ENCODE measurements at places on chromosomes 5 and 9. TPM values are rescaled to one million over a fixed set of nuclear protein-coding genes. Genes with fewer than 3 reads are reported as not detected.

The TTC39B gene
- 1.6 TPM for total RNA-seq

The GPX8 gene
- 48.7 TPM for total RNA-seq

The ARL14EPL gene
- total RNA-seq: 0.17 TPM

The PRSS3 gene
- total RNA-seq: 6.8 TPM

The ANKRD34B gene
- total RNA-seq: not detected

The POMT1 gene
- 7.8 TPM for total RNA-seq

The HCN1 gene
- not detected for total RNA-seq

DNA sequence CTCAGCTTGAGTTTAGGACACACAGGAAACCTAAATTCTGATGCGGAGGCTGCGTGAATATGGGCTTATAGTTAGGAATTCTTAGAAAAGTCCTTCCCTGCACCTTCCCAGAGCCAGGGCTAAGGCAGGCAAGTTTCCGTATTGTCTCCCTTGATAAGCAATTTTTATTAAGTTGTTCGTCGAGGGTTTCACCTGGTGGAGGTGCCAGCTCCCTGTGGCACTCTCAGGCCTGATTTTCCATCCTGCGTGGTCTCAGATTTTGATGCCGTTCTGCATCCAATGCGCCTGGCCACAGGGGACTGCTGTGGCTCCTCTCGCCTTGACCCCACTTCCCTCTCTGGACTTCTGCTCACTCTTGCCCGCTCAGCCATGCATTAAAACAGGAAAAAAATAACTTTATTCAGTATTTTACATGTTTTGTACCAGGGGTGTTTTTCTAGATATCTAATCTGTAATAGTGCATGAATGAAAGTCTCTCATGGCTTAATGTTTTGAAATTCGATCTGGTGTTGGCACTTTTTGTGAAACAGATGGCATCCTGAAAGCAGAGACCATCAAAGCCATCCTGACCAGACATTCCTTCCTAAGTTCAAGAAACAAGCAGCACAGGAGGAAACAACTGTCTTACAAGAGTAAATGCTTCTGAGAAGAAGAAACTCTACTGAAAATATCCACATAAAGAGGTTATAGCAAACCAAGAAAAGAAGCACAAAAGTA lies 50.7 kb downstream of the TRIP13 start:
- no peak for DNase-seq

DNA sequence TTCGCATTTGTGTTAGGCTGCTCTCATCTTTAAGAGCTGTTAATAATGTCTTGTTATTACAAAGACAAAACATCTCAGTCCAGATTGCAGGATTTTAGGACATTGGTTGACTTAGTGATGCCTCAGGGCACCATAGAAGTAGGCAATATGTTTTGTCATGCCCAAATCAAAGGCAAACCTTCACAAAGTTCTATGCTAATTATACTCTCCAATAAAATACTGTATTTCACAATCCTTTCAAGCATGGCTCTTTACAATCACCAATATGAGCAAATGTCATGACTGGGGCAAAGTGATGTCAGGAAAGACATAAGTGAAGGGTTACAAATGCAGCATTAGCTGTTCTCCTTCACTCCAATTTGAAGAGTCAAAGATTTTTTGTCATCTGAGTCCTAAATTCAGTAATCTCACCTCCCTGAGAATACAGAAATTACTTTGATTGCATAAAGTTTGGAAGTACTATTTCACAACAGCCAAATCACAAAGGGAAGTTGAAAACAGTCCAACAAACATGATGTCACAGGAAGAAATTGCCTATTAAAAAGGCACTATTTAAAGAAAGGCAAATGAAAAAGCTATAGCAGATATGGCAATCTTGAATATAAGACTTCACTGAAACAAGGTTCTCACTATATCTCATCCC lies 303.2 kb downstream of the PRR16 start:
- DNase-seq: no peak

- peak; percentile 36 for DNase-seq
Observed at GRCh38 chr9:14278291-14278721, 35.6 kb downstream of the NFIB start.

DNA sequence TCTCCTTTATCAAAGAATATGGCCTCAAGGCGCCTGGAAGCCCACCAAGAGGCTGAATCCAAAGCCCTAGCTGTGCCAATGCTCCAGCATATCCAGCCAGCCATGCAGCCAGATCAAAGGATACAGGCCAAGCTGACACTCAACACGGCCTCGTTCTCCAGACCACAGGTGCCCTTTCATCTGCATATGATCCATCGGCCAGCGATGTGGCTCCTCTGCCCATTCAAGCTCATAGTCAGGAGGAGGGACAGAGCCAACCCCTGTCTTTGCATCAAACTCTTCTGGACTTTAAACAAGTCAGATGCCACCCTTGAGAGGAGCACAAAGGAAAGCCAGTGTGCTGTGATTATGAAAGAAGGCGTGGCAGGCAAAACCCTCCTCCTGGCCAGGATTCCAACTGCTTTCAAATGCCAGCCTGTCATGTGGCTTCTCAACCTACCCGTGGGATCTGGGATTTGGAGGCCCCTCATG lies 42.5 kb downstream of the ADAM19 start:
- no peak for DNase-seq

GRCh38 chr9:129139993-129140396 lies 28.8 kb downstream of the PTPA start:
- peak; percentile 100 for DNase-seq

GRCh38 chr9:131188976-131189375 lies 63.6 kb downstream of the NUP214 start:
- DNase-seq: no peak

DNA sequence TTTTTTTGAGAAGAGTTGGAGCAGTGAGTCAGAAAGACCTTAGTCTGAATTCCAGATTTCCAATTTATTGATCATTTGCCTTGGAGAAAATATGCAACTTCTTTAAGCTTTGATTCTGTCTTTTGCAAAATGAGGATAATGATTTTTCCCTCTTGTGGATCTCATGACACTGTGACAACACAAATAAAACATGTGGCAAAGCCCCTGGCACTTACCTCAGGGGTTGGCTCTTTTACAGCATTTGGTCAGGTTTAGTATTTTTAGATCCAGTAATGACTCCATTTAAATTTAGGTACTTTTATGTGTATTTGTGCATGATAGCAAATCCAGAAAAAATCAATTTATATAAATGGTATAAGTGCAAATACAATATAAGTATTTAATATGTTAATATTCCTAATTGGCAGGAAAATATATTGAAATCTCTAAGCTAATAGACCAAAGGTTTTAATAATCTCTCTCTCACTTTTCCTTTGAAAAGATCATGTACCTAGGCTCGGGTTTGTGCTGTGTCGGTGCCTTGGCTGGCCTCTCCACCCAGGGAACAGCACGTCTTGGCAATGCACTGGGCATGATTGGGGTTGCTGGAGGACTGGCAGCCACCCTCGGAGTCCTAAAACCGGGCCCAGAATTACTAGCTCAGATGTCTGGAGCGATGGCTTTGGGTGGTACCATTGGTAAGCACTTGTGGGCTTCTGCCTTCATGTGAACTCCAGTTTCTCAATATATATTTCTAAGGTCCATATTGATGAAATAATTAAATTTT lies 49.7 kb downstream of the NNT start:
- DNase-seq: no peak

GRCh38 chr9:19456426-19456825 lies 47.6 kb downstream of the ACER2 start:
- no peak for DNase-seq

DNA sequence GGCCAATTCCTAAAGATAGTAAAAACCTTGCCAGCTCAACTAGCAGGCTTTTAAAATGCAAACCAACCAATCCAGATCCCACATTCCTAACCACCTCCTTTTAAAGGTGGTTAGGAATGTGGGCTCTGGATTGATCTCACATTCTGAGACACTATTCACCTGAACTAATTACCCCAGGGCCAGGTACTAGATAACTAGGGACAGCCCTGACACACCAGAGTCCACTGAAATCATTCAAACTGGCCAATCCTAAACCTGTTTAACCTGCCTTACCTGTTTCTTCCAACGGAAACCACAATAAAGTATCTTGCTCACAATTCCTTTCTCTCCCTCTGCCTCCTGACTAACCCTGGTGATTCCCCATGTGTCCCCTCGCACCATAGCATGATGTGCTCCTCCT lies 168.3 kb upstream of the DMAC1 start:
- no peak for DNase-seq

- peak; percentile 34 for DNase-seq
Observed at GRCh38 chr5:96601200-96601599, 61.0 kb upstream of the CAST start.

GRCh38 chr9:16721972-16722371 lies 148.5 kb downstream of the BNC2 start:
- peak; percentile 77 for DNase-seq

DNA sequence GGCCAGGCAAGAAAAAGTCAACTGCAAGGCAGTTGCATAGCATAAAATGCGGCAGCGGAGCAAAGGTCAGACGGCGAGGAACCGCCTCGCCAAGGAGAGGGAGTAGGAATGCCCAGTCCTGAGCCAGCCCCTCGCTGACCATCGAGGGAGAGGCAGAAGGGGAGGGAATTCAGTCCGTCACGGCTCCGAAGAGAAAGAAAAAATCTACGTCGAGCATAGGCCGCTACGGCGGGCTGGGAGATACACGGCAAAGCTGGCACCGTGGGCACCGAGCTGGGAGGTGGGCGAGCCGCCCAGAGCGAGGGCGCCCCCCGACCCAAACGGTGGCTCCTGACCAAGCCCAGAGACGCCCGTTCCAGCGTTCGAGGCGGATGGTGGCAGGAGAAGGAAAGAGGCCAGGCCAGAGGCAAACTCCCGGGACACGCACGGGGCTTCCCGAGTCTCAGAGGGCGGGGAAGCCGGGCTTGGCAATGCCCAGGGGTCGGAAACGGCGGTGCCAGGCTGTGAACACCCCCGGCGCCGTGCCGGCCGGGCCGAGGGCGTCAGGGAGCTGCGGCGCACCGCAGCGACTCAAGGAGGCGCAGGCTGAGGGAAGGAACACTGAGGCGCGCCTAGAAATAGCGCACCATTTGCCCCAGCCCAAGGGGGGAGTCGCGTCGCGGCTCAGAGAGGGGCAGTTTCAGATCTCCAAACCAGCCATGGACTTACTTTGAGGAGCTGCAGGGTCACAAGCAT lies 518 bp downstream of the SPRY4 start:
- peak; percentile 12 for DNase-seq

DNA sequence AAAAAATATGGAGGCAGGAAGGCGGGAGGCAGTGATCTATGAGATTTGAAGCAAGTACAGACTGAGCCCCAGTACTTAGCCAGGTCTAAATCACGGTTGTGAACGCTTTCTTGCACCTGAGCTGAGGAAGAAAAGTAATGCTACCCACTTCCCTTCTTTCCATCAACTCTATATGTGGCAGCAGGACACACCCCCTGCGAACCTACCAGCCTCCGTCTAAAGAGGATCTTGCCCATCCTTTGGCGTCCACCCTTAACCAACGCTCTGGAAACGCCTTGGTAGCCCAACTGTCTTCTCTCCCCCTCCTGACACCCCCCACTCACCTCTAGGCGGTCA lies 545 bp downstream of the HMGCS1 start:
- DNase-seq: peak; percentile 41

GRCh38 chr5:176784218-176785165 lies 25.9 kb upstream of the UNC5A start:
- DNase-seq: peak; percentile 89

- DNase-seq: no peak
Observed at GRCh38 chr5:57166276-57166675, 7.6 kb upstream of the GPBP1 start.

- no peak for DNase-seq
Observed at GRCh38 chr9:2336055-2336454, 285.5 kb upstream of the VLDLR start.

- DNase-seq: no peak
Observed at GRCh38 chr5:68533051-68533450, 317.5 kb downstream of the PIK3R1 start.
